ENCODE measurements at places on chromosomes 12 and 14.

- DNase-seq: no peak
These were observed 19.6 kb upstream of the MMP19 start for GRCh38 chr12:55862286-55862685.

- DNase-seq: no peak
These were observed 66.8 kb upstream of the KRAS start for GRCh38 chr12:25317553-25317952.

DNA sequence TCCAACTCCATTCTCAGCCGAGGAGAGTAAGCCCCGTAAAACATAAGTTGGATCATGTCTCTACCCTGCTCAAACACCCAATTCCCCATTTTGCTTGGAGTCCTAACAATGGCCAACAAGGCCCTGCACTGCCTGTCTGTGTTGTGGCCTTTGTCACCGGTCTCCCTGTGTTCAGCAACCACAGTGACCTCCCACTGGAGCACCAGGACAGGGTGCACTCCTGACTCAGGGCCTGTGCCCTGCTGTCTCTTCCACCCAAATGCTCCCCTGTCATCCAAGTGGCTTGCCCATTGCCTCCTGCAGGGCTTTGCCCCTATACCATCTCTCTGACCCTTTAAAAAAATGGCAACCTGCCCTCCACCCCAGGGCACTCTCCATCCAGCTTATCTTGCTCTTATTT lies 4.4 kb upstream of the KRT85 start:
- DNase-seq: no peak

DNA sequence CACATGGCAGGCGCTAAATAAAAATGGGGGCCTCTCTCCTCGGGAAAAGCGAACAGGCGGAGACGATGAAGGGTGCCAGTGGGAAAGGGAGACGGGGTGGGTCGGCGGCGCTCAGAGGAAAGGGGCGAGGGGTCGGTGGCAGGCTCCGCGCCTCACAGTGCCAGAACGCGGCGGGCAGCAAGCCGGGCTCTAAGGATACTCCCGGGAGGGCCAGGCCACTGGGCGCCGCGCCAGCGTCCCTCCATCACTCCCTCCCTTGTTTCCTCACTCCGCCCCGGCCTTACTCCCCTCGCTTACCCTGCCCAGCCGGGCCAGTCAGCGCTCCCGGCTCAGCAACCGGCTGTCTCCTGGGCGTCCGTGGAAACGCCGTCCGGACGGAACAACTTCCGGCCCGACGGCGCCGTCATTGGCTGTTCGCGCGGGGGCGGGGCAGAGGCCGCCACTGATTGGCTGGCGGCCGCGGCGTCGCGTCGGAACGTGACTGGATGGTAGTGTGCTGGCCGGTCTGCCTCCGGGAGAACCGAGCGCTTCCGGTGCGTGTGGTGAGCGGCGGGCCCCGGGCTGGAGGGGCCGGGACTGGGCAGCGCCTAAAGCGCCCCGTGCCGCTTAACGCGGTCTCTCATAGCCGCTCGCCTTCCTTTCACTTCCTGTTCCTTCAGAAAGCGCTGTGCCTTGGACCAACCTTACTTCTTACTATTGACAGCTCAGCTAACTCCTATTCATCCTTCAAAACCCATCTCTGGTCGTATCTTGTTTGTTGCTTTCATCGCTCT lies 53.0 kb downstream of the SLC25A47 start:
- DNase-seq: peak; percentile 93

DNA sequence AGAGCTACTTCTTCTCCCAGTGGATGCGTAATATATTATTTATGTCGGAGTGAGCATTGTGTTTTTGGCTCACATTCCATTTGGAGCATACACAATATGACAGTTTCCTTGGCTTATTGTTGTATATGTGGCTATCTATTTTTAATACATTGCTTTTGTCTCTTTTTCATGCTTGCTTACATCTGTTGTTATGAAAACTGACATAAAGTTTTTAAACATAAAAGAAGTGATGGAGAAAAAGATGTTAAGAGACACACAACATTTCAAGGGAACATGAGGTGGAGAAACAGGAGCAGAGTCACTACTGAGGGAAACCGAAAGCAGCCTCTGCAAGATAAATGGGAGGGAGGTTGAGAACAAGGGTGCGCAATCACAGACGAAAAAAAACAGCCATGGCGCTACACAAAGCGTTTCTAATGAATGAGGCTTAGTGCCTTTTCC lies 228.4 kb upstream of the NPAS3 start:
- no peak for DNase-seq

GRCh38 chr12:74791365-74791764 lies 253.7 kb downstream of the ATXN7L3B start:
- DNase-seq: no peak

GRCh38 chr12:48966177-48966895 lies 5.2 kb downstream of the WNT10B start:
- peak; percentile 49 for DNase-seq

GRCh38 chr14:68626386-68626785 lies 166.5 kb downstream of the ZFP36L1 start:
- DNase-seq: no peak

DNA sequence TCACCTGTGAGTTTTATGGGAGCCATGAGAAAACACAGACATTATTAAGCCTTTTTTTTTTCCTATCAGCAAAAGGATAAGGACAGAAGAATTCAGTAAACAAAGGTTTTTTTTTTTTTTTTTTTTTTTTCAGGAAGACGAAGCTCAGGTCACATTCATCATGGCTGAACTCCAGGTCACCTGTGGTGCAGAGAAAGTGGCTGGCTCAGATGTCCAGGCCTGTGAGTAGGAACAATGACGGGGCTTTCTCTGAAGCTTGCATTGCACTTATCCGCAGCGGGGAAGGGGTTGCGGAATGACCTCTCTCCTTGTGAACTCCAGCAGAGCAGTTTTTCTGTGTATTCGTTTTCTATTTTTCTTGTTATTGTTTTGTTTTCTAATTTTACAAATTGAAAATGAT lies 759.6 kb upstream of the TMEM132C start:
- DNase-seq: no peak

- no peak for DNase-seq
These were observed 47.8 kb downstream of the BTBD7 start for GRCh38 chr14:93285044-93285443.

GRCh38 chr12:41334390-41334789 lies 146.3 kb downstream of the PDZRN4 start:
- no peak for DNase-seq

GRCh38 chr12:82644896-82645295 lies 41.8 kb upstream of the TMTC2 start:
- no peak for DNase-seq

GRCh38 chr12:24227551-24227950 lies 278.1 kb upstream of the SOX5 start:
- DNase-seq: no peak

DNA sequence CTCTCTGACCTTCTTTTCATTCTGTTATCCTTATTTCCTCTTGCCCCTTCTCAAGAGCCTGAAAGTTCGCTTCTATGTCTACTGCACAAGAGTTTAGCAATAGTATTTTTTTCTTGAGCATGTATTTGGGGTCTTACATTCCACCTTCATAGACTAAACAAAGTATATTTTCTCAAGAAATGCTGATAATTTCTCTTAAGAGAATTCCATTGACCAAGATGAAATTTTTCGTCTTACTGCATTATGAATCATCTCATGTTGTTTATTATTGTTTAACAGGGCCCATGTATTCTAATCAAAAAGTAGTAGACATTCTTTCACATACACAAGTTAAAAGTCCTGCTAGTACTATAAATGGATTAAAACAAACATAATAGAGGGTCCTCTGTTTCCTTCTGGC lies 219.3 kb downstream of the C12orf50 start:
- no peak for DNase-seq

DNA sequence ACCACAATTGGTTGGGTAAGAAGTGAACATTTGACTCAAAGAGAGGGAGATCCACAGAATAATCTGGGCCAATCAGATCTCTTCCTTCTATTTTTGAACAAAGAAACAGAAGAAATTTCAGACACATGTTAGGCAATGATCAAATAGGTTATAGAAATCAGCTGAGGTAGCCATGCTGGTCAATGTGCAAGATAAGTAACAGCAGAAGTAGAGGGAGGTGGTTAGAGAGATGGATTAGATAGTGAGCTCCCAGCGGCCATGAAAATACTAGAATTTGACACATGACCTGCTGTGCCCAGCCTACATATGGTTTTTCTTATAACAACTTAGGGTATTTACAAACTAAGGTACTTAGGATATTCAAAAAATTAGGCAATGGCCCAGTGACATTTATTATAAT lies 230.9 kb upstream of the ARID2 start:
- no peak for DNase-seq

- DNase-seq: peak; percentile 47
These were observed at the start of gene PLBD1 for GRCh38 chr12:14567351-14568162. Gene PLBD1 (minus strand): TSS chr12:14567883. CDS start chr12:14567696, 187 bp downstream.

- DNase-seq: no peak
These were observed 38.4 kb upstream of the CEP83 start for GRCh38 chr12:94498073-94498472.

- DNase-seq: no peak
These were observed 46.9 kb upstream of the SLC16A7 start for GRCh38 chr12:59548930-59549329.

DNA sequence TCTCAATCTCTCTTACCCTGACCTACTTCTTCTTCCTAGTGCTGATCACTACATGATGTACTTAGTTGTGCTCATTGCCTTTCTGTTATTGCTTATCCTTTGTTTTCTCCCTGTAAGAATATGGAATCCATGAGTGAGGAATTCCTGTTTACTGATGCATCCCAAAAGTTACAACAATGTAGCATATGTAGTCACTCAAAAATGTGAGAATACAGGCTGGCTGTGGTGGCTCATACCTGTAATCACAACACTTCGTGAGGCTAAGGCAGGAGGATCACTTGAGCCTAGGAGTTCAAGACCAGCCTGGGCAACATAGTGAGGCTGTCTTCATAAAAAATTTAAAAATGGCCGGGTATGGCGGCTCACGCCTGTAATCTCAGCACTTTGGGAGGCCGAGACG lies 8.0 kb upstream of the WDR20 start:
- DNase-seq: no peak

- DNase-seq: peak; percentile 35
These were observed 768.1 kb upstream of the TBX3 start for GRCh38 chr12:115451780-115452736.

DNA sequence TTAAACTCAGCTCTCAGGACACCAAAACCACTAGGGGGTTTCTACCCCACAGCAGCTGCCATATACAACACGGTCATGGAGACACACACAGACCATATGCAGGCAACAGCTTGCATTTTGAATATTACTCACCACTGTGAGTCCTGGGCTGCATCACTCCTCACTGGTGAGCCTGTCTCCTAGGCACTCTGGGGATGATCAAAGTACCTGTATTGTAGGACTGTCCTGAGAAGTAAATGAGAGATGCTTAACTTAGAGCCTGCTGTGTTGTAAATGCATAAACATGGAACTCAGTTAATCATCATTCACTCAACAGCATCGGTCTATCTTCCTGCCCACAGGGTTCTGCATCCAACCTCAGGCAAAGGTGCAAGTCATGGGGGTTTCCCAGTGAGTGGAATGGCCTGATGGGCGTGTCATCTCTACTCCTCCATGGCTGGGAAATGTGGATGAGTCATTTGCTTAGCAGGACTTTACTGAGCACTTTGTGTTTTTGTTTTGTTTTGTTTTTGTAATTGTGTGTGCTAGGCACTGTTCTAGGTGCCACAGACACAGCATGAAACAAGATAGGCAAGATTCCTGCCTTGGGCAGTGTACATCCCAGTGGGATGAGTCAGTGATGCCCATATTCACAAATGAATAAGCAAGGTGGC lies 1141.2 kb upstream of the TMEM132C start:
- DNase-seq: no peak

- no peak for DNase-seq
These were observed 919.9 kb upstream of the FLRT2 start for GRCh38 chr14:84610086-84610485.

GRCh38 chr14:65750906-65751305 lies 338.4 kb downstream of the FUT8 start:
- no peak for DNase-seq

DNA sequence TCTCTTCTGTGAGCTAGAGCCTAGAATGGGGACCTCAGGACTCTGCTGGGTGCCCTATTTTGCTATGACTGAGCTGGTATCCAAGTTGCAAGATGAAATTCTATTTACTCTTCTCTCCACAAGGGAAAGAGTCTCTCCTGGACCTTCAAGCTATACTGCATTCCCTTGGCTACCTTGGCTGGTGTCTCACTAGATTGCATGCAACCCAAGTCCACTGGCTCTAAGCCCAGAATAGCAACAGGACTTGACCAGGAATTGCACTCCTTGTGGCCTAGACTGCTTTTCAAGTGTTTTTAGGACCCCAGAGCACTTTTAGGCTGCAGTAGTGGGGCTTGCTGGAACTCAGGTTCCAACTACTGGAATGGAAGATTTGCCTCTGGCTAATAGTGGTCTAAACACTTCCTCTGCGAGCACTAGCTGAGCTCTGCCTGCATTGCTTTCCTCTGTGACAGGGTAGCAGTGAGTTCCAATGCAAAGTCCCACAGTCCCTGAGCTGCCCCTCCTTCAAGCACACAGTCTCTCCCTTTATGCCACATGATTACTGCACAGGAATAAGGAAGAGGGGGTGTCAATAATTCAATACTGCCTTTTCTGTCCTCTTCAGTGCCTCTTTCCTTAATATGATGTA lies 1009.1 kb upstream of the FLRT2 start:
- DNase-seq: no peak

- no peak for DNase-seq
These were observed 586 bp downstream of the TTC6 start for GRCh38 chr14:37595809-37596621.

Measured in GM10248 (cell line).